ENCODE measurements at places on chromosomes 5 and 9.

- no peak for DNase-seq
Observed at GRCh38 chr5:91126448-91126847, 256.7 kb downstream of the ARRDC3 start.

- DNase-seq, result no peak
Observed at GRCh38 chr9:137809040-137809576, 68.5 kb upstream of the CACNA1B start.

DNA sequence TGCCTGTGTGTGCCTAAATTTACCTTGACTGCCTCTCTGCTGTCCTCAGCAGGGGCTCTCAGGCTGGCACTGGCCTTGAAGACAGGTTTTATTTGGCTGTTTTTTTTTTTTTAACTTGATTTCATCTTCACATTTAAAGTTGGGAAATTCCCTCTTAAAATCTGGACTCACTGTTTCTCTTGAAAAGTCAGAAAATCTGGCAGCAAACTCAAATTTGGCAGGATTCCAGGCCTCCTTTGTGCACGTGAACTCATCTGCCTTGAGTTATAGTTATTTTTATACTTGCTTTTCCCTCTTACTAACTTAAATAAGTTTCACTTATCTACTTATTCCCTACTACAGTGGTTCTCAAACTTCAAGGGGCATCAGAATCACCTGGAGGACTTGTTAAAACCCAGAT lies 118.4 kb upstream of the MAP3K1 start:
- DNase-seq, result no peak

DNA sequence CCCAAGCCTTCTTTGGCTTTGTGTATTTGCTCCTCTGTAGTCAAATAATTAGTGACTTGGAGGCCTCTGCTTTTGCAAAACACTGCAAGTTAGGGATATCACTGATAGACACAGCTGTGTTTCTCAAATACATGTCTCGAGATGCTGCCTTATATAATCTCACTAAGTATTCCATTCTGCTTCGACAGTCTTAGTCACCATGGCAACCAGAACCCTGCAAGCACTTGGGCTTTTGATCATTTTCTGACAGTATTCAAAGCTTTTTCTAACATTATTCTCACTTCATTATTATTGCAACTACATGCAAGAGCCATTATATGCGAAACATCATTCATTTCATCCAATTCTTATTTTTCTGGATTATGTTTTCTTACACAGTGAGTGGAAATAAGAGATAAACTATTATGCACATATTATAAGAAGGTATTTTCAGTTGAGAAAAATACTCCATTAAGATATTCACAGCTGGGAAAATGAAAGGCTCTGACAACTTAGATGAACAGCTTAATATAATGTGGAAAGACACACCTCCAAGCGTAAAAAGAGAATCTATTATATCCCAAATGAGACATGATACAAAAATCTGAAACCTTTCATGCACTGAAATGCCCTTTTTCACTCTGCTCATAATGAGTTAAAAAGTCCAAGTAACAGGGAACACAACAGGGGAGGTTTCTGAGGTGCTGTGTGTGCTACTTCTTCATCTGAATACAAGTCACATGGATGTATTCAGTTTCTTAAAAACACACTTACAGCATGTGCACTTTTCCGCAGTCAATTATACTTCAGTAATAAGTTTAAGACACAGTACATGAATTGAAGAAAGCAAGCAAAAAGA lies 93.9 kb downstream of the SCAI start:
- DNase-seq, result no peak

DNA sequence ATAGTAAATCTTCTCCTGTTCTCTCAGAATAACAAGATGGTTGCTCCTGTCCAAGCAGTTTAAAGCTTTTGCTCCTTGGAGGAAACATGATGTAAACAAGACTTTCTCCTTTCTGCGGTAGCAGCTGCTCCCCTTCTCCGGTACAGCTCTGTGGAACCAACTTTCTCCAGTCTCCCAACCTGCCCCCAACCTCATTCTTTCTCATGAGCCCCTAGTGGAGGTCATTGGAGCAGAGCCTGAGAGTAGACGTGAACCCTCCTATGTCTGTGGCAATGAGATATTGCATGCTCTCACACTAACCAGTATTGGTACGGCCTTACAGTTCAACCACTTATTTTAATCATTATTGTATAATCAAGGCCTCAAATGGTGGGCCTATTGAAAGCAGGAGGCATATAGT lies 483.8 kb upstream of the CDH10 start:
- DNase-seq, result no peak
